ENCODE measurements at places on chromosomes 16 and 17. TPM values are rescaled to one million over a fixed set of nuclear protein-coding genes. Genes with fewer than 3 reads are reported as not detected.

Gene TSPOAP1
- total RNA-seq = 47.4 TPM

Gene HNF1B
- not detected for total RNA-seq

Gene MLYCD
- 6.5 TPM for total RNA-seq

Gene GPT2
- total RNA-seq = 0.81 TPM

Gene AKAP1
- 27.8 TPM for total RNA-seq

Gene SLC13A5
- not detected for total RNA-seq

Gene BRIP1
- 3.0 TPM for total RNA-seq

Gene HEATR9
- total RNA-seq = not detected

Gene WNT3
- total RNA-seq = not detected

Gene GPR139
- total RNA-seq = not detected

Gene MFAP4
- not detected for total RNA-seq

Gene MLX
- total RNA-seq = 40.8 TPM

Gene GLTPD2
- total RNA-seq = 0.39 TPM

Gene ST3GAL2
- total RNA-seq = 22.1 TPM

Gene ZNF205
- not detected for total RNA-seq

Gene TEX19
- not detected for total RNA-seq

Gene ATP2A1
- total RNA-seq = 1.4 TPM

Gene TERB1
- total RNA-seq = 0.20 TPM

Gene CCL4
- 0.59 TPM for total RNA-seq

Gene SLC25A39
- 64.7 TPM for total RNA-seq

Gene BCL6B
- total RNA-seq = 0.42 TPM

Gene PRR11
- total RNA-seq = 3.0 TPM

Gene ZP2
- total RNA-seq = not detected

Gene CCT6B
- total RNA-seq = 2.7 TPM

Gene CCL8
- not detected for total RNA-seq

Gene CSH2
- 3.8 TPM for total RNA-seq

Gene ARHGAP44
- total RNA-seq = not detected

Gene CDH15
- total RNA-seq = 0.17 TPM

Gene CBX2
- 0.81 TPM for total RNA-seq

Gene HOXB2
- total RNA-seq = 19.1 TPM

Gene CYGB
- not detected for total RNA-seq

Gene CCDC144A
- total RNA-seq = 21.8 TPM

Gene ASGR1
- not detected for total RNA-seq

Gene MMP2
- total RNA-seq = 0.49 TPM

Gene TMEM238L
- not detected for total RNA-seq

Gene MMP25
- 1.6 TPM for total RNA-seq

Gene MT3
- total RNA-seq = not detected

Gene NPIPA3
- 0.86 TPM for total RNA-seq

Gene CFAP97D1
- total RNA-seq = not detected

Gene ST6GALNAC1
- 8.5 TPM for total RNA-seq

Gene ASIC2
- total RNA-seq = not detected
